ENCODE measurements at places on chromosomes 5 and 9. TPM values are rescaled to one million over a fixed set of nuclear protein-coding genes. Genes with fewer than 3 reads are reported as not detected.

GADD45G gene
- total RNA-seq, result 1.8 TPM

WWC1 gene
- total RNA-seq, result 1.2 TPM

FANCG gene
- total RNA-seq, result 6.8 TPM

GOLGA1 gene
- total RNA-seq, result 13.4 TPM

CDH6 gene
- 82.3 TPM for total RNA-seq

MEIKIN gene
- total RNA-seq, result not detected

CNTFR gene
- not detected for total RNA-seq

SLC36A3 gene
- not detected for total RNA-seq

BHMT2 gene
- total RNA-seq, result 1.2 TPM

DNAH5 gene
- 1.1 TPM for total RNA-seq

WDR31 gene
- 2.1 TPM for total RNA-seq

AK8 gene
- under 0.01 TPM for total RNA-seq

NKD2 gene
- not detected for total RNA-seq

FOXI1 gene
- not detected for total RNA-seq

SV2C gene
- not detected for total RNA-seq

IRX2 gene
- total RNA-seq, result not detected

PCDHA11 gene
- total RNA-seq, result 0.18 TPM

FAM163B gene
- total RNA-seq, result 0.30 TPM

TOR4A gene
- total RNA-seq, result 19.0 TPM

MYOT gene
- total RNA-seq, result not detected

LRRC19 gene
- total RNA-seq, result not detected

NR2F1-AS1 gene
- total RNA-seq, result 15.4 TPM

PLAC8L1 gene
- 0.59 TPM for total RNA-seq

MCIDAS gene
- not detected for total RNA-seq

SPINK13 gene
- not detected for total RNA-seq

TMC1 gene
- total RNA-seq, result 0.28 TPM

MSANTD3 gene
- 51.7 TPM for total RNA-seq

PCDHA9 gene
- total RNA-seq, result under 0.01 TPM

SPATA31D4 gene
- not detected for total RNA-seq

EIF4E1B gene
- not detected for total RNA-seq

TIGD6 gene
- total RNA-seq, result 6.6 TPM

SPATA31C1 gene
- not detected for total RNA-seq

OGN gene
- total RNA-seq, result 0.59 TPM

PCDHB11 gene
- total RNA-seq, result 0.30 TPM

SH3RF2 gene
- total RNA-seq, result 7.7 TPM

PPWD1 gene
- 44.8 TPM for total RNA-seq

FOXB2 gene
- total RNA-seq, result not detected

NUTM2G gene
- total RNA-seq, result not detected

ANKRA2 gene
- total RNA-seq, result 23.8 TPM
